Fibroblast of skin of scalp (primary cell): ENCODE measurements at places on chromosomes 3 and 15.
A peak's percentile ranks its signal among the peaks of the same experiment; 100 is the strongest.

- DNase-seq: peak; percentile 70
Observed at GRCh38 chr3:170992854-170993253, 33.7 kb downstream of the SLC2A2 start.

GRCh38 chr3:35727179-35727578 is 87.9 kb downstream of the ARPP21 start:
- DNase-seq: no peak

DNA sequence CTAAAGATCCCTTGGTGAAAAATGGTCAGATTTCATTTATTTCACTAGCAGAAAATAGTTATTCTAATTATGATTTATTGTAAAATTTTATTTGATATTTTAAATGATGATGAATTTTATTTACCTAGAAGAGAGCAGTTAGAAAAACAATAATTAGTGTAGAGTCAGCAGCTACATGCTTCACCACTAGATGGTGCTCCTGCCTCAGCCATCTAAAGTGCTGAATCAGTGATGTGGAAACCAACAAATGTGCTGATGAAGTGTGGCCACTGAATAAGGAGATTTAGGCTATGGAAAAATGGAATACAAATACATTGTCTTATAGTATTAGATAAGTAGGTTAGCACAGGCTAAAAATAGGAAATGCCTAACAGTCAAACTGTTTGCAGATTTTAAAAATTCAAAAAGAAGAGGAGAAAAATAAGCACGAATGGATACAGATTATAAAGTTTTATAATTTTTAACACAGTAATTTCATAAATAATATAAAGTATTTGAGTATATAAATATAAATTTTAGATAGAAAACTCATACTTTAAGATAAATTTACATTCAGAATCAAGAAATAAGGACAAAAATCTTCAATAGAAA is 109.8 kb downstream of the PPP2R3A start:
- peak; percentile 80 for DNase-seq

GRCh38 chr3:52428151-52429005 is 16.5 kb downstream of the SEMA3G start:
- peak; percentile 74 for DNase-seq

DNA sequence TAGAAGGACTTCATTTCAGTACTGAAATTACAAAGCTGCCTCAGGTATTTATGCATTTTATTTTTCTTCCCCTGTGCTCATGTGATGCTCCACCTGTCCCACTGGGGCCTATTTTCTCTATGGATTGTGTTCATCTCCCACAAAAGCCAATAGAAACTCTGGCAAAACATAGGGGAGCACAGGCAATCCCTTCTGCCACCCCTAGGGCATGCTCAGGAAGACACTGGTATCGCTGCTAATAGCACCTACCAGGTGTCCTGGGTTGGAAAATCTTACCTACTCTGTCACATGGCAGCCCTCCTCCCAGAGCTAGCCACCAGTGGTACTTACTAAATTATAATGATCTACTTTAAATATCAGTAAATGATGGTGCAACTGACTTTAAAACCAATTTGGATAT is 427.4 kb downstream of the FGF12 start:
- no peak for DNase-seq

DNA sequence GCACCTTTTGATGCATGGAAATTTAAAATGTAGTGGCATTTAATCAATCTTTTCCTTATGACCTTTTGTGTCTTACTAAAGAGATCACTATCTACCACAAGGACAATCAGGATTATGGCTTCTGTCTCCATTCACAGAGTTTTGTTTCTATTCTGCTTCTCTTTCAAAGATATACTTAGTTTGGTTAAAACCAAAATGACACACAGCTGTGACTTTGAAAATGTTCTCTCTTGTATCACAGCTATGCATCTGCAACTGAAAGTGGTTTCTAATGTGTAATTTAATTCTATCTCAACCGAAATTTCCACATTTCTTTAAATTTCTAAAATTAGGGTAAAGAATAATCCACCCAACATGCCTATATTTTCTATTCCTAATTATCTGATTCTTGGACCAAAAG is 27.7 kb downstream of the HLTF start:
- DNase-seq: no peak

DNA sequence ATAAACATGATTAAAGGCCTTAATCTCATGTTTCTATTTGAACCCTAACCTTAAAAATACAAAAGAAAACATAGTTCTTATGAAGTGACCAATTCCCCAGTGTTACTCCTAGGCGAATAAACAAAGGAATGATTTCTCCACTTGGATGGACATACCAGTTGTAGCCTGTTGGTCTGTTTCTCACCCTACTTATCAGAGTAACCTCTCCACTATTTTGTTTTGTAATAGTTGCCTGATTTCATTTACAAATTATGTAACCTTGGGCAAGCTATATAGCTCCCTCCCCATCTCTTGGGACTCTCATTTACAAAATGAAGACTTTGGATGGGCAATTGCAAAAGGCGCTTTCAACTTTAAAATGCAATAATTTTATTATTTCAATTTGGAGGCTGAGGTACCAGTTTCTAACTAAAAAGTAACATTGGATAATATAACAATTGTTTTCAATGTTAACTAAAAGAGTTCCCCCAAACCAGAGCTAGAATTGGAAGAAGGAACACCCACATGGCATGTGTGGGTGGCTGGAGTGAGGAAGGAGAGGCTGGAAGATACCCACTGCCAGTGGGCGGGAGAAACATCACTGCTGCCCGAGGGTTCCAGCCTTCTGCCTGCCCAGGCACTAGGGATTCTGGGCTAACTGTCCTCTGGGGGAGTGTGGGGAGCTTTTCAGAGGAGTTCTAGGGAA is 74.2 kb downstream of the RFTN1 start:
- no peak for DNase-seq

DNA sequence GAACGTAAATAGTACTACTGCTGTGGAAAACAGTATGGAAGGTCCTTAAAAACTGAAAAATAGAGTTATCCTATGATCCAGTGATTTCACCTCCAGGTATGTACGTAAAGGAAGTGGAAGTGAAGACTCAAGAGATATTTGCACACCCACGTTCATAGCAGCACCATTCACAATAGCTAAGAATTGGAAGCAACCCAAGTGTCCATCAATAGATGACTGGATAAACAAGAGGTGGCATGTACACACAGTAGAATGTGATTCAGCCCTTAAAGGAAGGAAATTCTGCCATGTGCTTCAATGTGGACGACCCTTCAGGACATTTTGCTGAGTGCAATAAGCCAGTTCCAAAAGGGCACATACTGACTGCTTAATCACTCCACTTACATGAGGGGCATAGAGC is 188.3 kb downstream of the APBA2 start:
- DNase-seq: no peak

GRCh38 chr3:39146083-39146501 is 7.3 kb downstream of the CSRNP1 start:
- peak; percentile 23 for DNase-seq

- no peak for DNase-seq
Observed at GRCh38 chr3:194194051-194194756, 58.3 kb downstream of the HES1 start.

DNA sequence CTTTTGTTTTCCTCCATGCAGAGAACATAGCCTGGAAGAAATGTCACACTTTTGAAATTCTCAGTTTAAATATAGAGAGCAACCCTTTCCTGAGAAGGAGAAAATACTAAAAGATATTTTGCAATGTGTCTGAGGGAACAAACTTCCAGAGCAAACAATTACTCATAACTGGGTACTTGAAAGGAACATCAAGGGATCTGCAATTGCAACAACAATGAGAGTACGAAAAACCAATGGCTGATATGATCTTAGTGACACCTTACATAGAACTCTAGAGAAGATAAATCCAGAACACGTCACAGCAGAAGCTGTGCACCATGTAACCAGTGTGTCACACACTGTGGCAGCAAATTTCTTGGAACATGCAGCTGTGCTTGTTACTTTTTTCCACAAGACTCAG is 14.6 kb upstream of the ARPP21 start:
- DNase-seq: no peak

GRCh38 chr15:78325092-78325843 is 14.9 kb upstream of the CRABP1 start:
- DNase-seq: peak; percentile 71

- DNase-seq: no peak
Observed at GRCh38 chr15:78247911-78248310, 13.5 kb upstream of the ACSBG1 start.

GRCh38 chr3:118406562-118406961 is 628.1 kb downstream of the IGSF11 start:
- DNase-seq: no peak
